ENCODE measurements at places on chromosomes 1 and 21.

GRCh38 chr1:33970148-33970825 is 106.4 kb downstream of the HMGB4 start:
- DNase-seq, result no peak

GRCh38 chr1:73673971-73674370 is 524.0 kb downstream of the LRRIQ3 start:
- no peak for DNase-seq

- DNase-seq, result no peak
Observed at GRCh38 chr1:231808990-231809389, 182.4 kb downstream of the DISC1 start.

DNA sequence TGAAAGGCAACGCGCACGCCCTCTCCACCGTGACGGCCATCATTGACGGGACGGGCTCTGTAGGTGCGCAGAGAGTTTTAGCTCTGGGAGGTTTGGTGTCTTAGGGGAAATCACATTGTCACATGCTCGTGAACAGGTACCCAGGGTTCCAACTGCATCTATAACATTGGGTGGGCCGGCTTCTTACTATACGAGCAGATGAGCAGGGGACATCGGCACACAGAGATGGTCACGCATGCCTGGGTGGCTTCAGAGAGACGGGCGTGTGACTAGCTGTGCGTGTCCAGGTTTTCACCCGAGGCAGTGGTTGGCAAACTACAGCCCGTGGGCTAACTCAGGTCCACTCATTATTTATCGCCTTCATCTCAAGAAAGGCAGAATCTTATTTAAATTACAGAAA is 54.7 kb downstream of the SLC37A1 start:
- no peak for DNase-seq

- DNase-seq, result no peak
Observed at GRCh38 chr1:83573776-83574175, 425.2 kb downstream of the TTLL7 start.

All from activated CD8-positive, alpha-beta memory T cell treated with anti-CD3 and anti-CD28 coated beads, Interleukin-2, amount 50 U/mL, for 4 hours (primary cell).